ENCODE measurements at places on chromosomes 2 and 18.

- DNase-seq = no peak
These were observed 26.3 kb downstream of the RHOB start for GRCh38 chr2:20473128-20473527.

GRCh38 chr2:96970248-96970875 lies 16.0 kb downstream of the FAM178B start:
- no peak for DNase-seq

DNA sequence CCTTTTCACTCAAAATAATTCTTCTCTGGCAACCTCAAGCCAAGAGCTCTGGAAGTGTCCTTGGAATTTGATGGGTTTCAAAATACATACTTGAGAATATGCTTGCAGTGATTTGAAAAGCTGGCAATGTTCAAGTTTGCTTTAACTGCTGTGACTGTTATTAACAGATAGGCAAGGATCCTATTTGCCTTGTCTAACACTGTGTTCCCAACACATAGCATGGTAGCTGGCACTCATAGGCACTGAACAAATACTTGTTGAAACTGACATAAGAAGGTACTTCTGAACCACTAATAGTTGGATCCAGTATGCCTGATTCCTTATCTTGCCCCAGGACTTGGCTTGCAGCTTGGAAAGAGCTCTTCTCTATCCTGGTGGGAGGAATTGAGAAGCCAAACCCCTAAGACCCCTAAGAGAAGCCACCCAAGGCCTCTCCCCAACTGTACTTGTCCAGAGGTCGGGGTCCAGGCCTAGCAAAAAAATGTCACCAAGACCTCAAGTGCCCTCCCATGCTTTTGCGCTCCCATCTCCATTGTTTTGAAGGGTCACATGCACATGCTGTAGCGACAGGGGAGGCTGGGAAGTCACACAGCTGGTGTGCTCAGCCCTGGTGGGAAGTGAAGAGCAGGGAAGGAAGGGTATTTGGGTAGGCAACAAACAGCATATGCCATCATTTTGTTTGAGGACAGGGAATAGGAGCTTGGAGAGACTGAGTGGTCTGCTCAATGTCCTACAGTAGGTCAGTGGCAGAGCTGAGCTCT lies 118.4 kb upstream of the HAAO start:
- no peak for DNase-seq

DNA sequence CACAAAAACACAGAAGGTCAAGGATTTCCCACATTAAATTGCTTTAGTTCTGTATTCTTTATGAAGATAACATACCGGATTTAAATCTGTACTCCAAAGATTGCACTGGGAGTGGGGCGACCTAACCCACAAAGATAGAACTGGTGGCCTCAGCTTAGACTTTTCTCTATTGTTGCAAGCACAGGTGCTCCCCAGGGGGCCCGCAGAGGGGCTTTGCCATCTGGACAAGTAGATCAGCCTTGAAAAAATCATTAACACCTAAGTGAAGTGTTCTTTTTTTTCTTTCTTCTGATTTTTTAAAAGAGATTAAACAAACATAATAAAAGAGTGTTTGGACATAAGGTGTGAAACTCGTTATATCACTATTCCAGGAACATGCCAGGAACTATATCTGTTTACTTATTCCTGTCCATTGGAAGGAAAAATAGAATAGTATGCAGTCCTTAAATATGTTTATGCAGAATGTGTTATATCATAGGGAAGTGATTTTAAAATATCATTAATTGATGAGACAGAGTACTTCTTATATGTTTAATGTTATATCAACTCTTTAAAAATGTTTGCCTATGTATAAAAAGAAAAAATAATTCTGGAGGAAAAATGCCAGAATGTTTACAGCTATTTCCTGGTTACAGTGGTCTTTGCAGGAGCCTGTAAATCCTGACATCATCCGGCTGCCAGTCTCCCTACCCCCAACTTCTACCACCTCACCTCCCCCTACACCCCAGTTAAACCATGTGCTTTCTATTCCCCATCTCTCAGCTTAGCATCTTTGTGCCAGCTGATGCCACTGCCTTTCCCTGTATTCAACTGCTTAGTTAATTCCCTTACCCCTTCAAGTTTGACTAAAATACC lies 679.2 kb downstream of the CNTNAP5 start:
- DNase-seq = no peak

DNA sequence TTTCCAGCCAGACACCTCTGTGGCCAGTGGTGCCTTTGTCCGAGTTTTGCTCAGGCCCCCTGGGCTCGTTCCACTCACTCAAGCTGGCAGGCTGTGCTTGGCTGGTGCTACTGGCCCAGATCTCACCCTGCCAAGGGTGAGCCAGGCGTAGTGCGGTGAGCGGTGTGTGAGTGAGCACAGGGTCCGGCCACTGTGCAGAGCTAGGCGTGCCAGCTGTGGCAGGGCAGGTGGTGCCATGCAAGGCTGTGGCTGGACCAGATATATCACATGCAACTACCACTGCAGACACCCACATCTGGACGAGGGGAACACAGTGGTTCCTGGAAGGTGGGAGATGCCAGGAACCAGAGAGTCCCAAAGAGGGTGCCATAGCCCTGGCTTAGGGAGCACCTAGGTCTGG lies 70.1 kb downstream of the SRBD1 start:
- no peak for DNase-seq

- DNase-seq = no peak
These were observed 4.2 kb upstream of the IWS1 start for GRCh38 chr2:127530245-127531140.

DNA sequence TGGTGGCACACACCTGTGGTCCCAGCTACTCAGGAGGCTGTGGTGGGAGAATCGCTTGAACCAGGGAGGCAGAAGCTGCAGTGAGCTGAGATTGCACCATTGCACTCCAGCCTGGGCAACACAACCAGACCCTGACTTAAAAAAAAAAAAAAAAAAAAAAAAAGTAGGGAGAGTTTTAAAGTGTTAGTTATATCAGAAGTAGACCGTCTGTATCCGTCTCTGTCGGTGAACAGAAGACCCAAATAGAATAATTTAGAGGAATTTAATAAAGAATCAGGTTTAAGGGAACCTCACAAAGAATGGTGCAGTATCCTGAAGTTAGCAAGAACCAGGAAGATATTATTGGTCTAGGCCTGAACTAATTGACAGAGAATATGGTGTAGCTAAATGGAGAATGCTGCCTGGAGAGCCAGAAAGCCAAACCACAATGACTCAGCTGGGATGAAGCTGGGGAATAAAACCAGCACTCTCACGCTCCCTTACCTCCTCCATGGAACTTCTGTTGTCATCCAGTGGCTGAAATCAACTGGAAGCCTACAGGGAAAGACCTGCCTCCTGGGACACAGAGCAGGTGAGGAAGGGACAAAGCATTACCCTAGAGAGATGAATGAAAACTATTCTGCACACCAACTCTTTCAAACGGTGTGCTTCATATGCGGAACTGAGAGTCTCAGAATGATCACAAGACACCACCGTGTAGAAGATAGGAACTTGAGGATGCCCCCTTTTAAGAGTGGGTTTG lies 39.1 kb upstream of the PLEKHM3 start:
- peak; percentile 92 for DNase-seq

GRCh38 chr2:189557373-189557772 lies 23.2 kb downstream of the SLC40A1 start:
- no peak for DNase-seq

DNA sequence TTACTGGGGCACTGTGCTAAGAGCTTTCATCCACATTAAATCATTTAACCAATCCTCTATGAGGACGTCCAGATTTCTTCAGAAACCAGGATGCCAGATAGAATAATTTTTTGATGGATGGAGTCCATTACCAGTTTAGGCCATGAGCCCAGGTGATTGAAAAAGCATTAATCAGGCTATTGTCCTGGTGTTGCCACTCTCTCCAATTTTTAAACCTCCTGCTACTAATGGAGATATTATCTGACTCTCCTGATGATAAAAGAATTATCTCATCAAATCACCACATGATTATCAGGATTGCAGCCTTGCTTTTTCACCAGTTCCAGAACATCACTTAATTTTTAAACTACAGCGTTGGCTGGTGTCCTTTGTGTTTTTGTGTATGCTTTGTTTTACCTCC lies 402.2 kb downstream of the CLIP4 start:
- no peak for DNase-seq

DNA sequence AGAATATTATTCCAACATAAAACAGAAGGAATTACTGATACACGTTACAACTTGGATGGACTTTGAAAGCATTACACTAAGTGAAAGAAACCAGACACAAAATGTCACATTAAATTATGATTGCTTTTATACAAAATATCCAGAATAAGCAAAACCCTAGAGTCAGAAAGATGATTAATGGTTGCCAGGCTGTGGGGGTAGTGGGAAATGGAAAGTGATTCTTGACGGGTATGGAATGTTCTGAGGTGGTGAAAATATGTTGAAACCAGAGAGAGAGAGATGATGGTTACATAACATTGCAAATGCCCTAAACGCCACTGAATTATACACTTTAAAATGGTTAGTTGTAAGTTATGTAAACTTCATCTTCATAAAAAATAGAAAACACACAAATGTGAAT lies 1057.2 kb upstream of the TMEFF2 start:
- no peak for DNase-seq

DNA sequence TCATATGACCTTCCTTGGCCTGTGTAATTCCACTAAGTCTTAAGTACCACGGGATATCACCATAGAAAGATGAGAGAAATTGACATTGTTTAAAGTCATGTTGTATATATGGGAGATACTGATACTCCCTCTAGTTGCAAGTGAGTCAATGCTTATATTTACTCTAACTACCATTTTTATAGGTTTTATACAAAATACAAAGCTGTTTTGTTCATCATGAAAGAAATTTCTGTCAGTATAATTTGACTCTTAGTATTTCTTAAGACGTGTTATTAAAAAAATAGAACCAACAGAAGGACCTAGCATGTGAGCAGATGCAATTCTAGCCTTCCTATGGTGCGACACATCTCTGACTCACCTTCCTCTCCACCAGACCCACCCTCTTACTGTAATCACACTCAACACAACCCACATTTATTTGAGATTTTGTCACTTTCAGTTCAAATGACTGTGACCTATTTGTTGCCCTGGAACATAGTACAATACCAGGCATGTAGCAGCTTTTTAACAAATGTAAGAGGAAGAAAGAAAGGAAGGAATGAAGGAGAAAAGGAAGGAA lies 453.1 kb downstream of the CMPK2 start:
- peak; percentile 76 for DNase-seq

DNA sequence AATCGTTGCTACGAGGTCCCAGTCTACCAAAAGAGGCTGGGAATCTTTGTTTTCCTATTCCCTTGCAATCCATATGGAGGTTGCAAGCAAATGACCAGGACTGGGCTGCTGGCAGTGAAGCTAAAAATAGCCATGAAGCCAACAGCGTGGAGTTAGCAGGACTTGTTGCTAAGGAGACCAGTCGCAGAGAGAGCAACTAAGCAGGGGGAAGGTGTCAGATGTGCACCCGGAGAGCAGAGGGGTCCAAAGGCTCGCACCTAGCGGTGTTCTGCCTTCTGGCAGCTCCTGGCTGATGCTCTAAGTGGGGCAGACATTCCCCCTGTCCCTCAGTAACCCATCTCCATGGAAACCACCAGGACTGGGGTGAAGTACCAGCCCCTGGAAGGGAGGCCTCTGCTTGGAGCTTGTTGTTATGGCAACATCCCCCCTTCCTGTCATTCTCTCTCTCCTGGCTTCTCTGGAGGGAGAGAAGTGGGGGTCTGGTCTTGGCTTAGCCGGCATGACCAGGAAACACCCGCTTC lies 84.6 kb downstream of the DNMT3A start:
- peak; percentile 55 for DNase-seq
